ENCODE measurements at places on chromosomes 7 and 10.

- no peak for DNase-seq
Measured at GRCh38 chr7:38934051-38934450, 25.1 kb upstream of the VPS41 start.

GRCh38 chr7:74293577-74293908, 4.3 kb downstream of the CLIP2 start:
- no peak for DNase-seq

DNA sequence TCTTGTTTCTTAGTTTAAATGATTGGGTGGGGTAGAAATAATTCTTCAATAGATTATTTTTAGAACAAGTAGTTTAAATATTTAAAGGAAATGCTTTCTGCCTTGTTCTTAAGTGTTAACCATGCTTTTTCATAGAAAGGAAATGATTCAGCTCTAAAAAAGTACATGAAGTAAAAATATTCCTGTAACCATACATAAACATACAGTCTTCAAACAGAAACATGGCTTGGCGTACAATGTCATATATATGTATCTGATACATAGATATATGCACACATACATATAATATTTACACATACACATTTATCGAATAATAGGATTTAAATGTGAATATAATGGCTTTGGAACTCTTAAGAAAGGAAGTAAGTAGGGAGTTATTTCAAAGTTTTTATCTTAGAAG, 84.4 kb downstream of the RUNDC3B start:
- DNase-seq: no peak

GRCh38 chr7:155743177-155743576, 69.1 kb downstream of the SHH start:
- DNase-seq: no peak

DNA sequence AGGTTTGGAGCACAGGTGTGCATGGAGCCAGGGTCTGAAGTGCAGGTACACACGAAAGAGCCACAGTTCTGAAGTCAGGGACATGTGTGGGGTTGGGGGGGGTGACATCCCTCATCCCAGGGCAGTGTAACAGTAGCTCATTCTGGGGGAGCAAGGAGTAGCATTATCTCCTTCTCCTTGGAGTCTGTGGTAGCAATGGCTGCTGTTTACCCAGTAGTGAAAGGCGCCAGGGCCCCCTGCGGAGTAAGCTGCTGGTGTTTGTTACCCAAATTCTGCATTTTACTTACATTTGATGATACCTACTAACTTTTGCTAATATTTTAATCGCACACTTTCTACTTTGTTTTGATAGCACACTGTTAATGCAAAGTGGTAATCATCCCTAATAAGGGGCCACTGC, 665.5 kb downstream of the GATA3 start:
- no peak for DNase-seq

- DNase-seq: no peak
Measured at GRCh38 chr7:82114237-82114636, 329.3 kb downstream of the CACNA2D1 start.

GRCh38 chr10:84944187-84944586, 615.8 kb downstream of the CCSER2 start:
- DNase-seq: no peak

GRCh38 chr7:20307119-20307518, 23.6 kb upstream of the ITGB8 start:
- DNase-seq: peak; percentile 54

DNA sequence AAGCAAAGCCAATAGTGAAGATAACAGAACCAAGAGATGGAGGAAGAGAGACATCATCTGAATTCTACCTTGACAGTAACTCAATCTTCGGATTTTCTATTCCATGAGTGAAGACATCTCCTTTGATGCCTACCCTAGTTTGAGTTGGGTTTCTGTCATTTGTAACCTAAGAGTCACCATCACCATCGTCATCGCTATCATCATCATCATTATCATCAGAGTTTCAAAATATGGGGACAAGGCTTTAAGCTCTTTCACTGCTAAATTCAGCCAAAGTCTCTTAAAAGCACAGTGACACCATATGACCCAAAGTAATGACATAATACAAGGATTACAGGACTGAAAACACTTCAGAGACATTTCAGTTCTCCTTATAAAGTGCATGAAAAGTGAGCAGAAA, 57.2 kb downstream of the NEBL start:
- no peak for DNase-seq

- DNase-seq: no peak
Measured at GRCh38 chr10:94105226-94105625, 111.5 kb downstream of the PLCE1 start.

- DNase-seq: peak; percentile 40
Measured at GRCh38 chr7:39811161-39811614, 138.9 kb upstream of the CDK13 start.

GRCh38 chr10:23408330-23408976, 30.4 kb upstream of the OTUD1 start:
- DNase-seq: peak; percentile 64

GRCh38 chr10:85648279-85648754, 718.3 kb downstream of the GRID1 start:
- no peak for DNase-seq

- DNase-seq: peak; percentile 93
Measured at GRCh38 chr10:34638406-34639054, 176.6 kb downstream of the PARD3 start.

- no peak for DNase-seq
Measured at GRCh38 chr7:422191-422885, 97.3 kb downstream of the PDGFA start.

DNA sequence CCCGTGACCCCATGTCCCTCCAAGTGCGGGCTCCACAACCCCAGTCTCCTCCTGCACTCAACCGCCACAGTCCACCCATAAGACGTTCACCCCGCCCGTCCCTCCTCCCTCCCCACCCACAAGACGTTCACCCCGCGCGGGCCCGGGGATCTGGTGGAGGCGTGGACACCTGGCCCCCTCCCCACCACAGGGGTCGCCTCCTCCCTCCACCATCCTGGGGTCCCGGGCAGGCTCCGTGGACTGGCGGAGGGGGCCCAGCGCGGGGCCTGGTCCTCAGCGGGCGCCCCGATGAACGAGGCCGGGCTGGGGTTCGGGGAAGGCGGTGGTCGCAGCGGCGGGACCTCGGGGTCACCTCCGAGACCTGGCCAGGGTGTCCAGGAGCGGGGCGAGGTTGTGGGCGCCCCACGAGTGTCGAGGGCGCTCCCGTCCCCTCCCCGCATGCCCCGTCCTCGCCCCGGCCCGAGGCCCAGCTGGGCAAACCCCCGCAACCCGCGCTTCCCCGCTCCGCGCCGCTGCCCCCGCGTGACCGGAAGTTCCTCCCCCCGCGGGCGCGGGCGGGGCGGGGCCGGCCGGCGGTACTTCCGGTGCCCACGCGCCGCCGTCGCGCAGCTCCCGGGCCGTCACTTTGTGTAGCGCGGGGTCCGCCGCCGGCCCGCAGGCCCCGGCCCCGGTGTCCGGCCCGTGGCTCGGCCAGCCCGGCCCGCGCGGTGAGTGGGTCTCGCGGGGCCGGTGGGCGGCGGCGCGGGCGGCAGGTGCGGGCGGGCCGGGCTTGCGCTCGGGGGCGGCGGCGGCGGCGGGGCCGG, at the start of gene ZNF316:
Gene ZNF316, plus strand, starts transcription at position 578 of the 803 bp plus-strand sequence. CDS start 5,092 bp downstream, outside the sequence.
- DNase-seq: peak; percentile 56

DNA sequence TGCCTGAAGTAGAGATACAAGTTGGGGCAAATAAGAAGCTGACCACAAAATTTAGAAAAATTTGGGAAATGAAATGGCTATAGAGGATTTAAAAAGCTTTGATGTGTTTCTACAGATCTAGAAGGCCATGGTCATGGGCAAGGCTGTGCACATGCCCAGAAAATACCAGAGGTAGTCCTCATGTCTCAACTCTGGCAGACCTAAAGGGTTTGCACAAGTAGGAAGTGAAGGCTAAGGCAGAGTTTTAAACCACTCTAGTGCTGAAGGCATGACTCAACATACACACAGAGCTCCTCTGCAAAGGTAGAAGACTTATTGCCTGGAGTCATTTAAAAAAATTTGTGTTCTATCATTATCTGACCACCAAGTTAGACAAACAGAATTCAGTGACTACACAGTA, 364.6 kb downstream of the CCSER2 start:
- no peak for DNase-seq

GRCh38 chr7:42479816-42480633, 243.0 kb upstream of the GLI3 start:
- peak; percentile 31 for DNase-seq

DNA sequence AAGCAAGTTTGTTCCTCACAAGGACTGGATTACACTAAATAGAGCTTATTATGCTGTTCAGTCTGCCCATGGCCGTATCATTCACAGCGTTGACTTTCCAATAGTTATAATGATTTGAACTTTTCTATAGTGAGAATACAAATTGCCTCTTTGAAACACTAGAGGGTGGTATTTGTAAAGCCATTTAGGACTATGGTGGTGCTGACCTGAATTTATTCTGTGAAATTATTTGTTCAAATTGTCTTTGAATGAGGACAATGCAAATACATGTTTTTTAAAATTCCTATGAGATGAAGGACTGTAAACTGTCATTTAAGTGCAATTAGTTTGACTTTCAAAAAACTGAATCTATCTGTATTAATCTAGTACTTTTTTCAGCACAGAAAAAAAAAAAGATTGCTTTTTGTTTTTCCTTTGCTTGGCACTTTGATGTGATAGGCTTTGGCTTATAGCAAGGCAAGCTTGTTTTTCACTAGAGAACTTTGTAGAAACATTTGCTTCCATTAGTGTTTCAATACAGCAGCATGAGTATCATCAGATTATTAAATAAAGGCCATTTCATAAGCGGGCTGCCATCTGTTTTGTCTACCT, 122.7 kb upstream of the TMEM229A start:
- peak; percentile 27 for DNase-seq

GRCh38 chr7:81810476-81811155, 40.8 kb upstream of the HGF start:
- DNase-seq: no peak

GRCh38 chr10:103467406-103467805, 8.7 kb upstream of the CALHM1 start:
- DNase-seq: no peak

- DNase-seq: no peak
Measured at GRCh38 chr10:12749760-12750478, 251.6 kb downstream of the CCDC3 start.

DNA sequence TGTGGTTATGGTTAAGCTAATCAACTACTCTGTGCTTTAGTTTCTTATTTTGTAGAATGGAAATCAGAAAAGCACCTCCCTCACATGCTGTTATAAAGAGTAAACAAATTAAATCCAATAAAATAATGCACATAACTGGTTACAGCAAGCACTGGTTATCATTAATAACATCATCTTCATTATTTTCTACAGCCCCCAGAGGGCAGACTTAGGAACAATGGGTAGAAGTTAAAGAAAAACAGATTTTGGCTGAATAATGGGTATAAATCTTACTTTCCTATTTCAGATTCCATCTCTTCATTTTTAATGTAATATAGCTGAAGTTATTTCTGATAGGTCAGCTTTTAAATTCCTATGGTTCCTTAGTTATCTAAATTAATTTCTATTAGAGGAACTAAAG, 126.5 kb downstream of the DOCK4 start:
- no peak for DNase-seq

GRCh38 chr10:6579904-6580278, at the start of gene PRKCQ:
TSS of gene PRKCQ (minus strand) at chr10:6580276. CDS start at chr10:6515135, 65,141 bp downstream.
- DNase-seq: peak; percentile 10

DNA sequence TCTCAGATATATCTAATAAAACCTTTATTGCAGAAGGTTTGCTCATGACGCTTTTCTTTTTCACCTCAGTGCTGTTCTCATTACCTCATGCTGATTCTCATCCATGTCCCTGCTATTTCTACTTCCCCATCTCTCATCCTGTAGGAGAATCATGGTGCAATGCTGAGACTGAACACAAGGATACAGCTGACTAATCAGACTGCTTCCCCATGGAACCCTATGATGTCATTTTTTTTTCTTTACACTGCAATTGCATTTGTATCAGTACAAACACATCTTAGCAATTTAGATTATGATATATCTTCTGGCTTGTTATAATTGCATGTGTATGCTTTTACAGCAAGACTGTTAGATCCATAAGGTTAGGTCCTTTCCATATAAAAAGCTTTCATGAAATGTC, 93.7 kb downstream of the SEMA3A start:
- peak; percentile 29 for DNase-seq

GRCh38 chr7:80775482-80775881, 137.0 kb downstream of the CD36 start:
- DNase-seq: no peak

- no peak for DNase-seq
Measured at GRCh38 chr7:123351516-123352505, 152.0 kb upstream of the SLC13A1 start.

DNA sequence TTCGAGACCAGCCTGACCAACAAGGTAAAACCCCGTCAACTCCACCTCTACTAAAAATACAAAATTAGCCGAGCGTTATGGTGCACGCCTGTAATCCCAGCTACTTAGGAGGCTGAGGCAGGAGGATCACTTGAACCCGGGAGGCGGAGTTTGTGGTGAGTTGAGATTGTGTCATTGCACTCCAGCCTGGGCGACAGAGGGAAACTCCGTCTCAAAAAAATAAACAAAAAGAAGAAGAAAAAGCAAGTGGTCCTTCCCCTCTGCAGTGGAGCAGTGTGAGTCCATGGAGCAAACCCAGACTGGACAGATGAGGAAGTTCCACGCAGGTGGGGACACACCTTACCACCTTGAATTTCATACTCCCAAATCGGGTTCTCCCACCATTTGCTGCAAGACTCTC, 13.1 kb upstream of the SERPINE1 start:
- DNase-seq: no peak

DNA sequence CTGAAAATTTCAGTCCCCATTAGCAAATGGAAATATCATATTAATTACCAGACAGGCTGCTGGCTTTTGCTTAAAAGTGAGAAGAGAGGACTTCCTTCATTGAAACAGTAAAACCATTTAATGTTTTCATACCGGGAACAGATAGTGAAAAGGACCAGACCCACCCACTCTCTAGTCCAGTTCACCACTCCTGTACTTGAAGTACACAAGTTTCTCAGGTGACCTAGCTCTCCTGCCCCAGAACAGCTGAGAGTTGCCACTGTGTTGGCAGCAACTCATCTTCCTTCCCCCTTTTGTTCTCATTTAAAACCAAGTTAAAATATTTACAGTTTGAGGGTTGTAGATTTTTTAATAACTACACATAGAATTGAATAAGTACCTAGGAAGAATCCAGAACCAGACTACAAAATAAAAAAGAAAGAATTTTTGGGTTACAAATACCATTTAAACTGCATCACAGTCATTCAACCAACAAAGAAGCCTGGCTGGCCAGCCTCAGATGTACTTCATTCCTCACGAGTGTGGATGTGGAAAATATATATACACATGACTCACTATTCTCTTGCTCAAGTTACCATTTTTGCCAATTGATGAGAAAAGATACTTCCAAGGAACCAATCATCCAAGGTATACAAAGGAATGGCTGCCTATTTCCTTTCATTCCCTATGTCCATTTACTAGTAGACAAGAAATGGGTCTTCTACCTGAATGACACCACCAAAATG, 68.1 kb downstream of the VPS41 start:
- DNase-seq: peak; percentile 87

Measured in AG10803 (cell line).